GM20000 (cell line): ENCODE measurements at places on chromosomes 6 and 20.

GRCh38 chr6:147641511-147641910 is 133.0 kb downstream of the SAMD5 start:
- DNase-seq: no peak

- no peak for DNase-seq
Observed at GRCh38 chr20:16861708-16862107, 113.5 kb downstream of the OTOR start.

DNA sequence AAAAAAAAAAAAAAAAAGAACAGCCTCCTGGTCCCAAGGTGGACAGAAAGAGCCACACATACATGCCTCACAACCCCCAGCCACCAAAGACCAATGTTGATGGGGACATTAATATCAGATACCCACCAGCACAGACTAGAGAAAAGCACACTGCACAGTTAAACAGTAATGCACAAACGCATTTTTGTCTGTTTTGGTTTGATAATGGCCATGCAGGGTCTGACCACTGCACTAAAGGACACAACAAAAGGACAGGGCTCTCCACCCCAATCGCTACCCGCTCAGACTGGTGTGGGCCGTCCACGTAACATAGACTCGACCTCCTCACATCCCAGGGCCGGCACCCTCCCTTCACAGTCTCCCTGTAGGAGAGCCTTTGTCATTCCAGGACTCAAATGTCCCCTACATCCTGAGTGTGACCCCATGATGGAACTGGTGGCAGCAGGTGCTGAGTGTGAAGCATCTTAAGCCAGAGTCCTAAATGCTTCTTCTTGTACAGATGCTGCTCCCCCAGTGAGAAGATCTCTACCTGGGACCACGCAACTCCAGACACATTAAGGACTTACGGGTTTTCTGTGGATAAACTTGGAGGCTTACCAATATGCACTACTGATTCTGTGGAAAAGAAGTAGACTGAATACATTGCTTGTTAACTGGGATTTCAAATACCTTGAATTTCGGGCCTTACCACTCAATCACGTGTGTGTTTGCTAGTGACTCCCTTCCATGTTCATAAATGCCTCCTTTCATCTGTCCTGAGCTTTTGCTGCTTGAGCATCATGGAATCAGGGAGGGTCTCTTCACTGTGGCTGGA is 28.0 kb downstream of the RRBP1 start:
- DNase-seq: no peak

GRCh38 chr6:33419580-33420490 is at the start of gene SYNGAP1:
SYNGAP1 (plus strand) TSS chr6:33420065; CDS start chr6:33420265, 200 bp downstream.
- DNase-seq: no peak

DNA sequence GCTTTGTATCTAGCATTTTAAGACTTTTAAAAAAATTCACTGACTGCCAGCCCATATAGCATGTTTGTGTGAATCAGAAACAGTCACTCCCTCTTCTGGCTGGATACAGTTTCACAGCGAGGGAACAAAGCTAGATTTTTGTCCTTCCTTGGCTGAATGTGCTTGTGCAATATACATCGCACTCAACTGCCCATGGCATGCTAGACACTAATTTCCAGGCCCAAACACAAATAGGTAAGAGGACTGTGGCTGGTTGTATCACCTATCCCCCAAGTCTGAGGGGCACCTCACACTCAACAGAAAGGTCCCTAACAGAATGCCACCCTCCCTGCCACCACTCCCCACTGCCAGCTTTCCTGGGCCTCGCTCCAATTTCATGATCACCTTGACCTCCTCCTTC is 16.2 kb upstream of the BLCAP start:
- no peak for DNase-seq

DNA sequence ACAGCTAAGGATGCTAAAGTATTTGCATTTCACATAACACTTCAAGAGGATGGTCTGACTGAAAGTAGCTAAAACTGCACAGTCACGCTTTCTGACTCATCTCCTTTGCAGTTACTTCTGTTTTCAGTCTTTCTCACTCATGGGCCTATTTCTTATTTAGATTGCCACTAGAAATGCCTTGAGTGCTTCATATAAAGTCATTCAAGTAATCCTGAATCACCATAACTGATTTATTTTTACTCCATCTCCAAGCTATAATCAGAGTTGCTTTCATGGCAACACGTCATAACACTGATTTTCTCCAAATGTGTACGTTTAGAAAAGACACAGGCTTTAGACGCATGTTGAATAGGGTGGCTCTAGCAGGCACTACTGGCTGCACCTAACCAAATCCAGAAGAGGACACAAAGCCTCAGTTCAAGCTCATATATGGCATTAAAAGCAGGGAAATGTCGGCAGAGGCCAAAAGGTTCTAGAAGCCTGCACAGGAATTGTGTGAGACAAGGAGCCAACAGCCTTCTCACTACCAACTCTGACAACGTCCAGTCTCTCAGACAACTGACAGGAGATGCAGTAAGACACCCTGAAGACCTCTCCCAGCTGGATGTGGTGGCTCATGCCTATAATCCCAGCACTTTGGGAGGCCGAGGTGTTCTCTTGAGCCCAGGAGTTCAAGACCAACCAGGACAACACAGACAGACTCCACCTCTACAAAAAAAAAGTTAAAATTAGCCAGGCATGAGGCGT is 64.1 kb upstream of the BEND6 start:
- DNase-seq: peak; percentile 86

DNA sequence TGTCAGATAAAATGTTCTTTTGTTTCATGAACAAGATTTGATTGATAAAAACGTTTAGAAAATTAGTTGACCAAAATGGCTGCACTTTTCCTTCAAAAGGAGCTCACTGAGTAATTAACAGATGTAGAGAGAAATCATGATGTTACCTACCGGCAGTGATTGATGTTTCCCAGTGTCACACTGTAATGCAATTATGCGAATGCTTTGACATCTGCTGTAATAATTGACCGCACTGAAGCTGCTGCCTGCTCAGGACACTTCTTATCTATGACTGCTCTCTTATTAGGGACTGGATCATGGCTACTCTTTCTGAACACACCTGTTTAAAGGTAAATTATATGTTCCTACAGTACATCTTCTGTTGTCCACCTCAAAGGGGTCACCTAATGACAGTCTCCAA is 94.6 kb downstream of the GPR63 start:
- DNase-seq: no peak

DNA sequence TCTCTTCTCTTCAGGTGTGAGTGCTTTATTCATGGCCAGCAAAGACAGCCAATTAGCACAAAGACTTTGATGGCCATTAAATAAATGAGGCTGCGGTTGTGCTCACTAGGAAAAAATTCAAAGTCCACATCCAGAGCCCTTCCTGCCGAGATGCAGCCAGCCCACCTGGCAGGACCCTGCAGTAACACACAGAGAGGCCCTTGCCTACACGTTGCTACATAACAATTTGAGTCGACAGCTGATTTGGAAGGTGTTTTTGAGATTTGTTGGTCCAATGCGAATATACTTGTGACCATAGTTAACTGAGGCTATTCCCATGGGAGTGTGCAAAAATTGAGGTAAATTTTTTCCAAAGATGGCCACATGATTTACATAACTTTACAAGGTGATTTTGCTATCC is 605.4 kb upstream of the HTR1E start:
- DNase-seq: no peak

GRCh38 chr20:2751347-2751877 is 49.0 kb downstream of the CPXM1 start:
- peak; percentile 45 for DNase-seq

DNA sequence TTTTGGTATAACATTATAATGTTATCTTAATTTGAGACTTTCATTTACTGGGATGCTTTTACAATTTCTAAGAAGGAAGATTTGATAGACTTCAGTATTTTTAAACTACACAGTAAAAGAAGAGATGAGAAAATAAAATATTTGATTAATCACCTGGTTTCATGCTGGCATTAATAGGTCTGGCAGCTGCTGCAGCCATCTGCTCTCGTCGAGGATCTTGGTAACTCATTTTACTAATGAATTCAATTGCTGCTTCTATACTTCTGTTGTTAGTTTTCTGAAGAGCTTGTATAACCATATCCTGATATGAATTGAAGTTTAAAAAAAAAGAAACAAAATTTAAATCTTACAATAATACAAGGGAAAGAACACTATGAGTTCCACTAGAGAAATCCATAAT is 23.0 kb downstream of the LATS1 start:
- DNase-seq: no peak

DNA sequence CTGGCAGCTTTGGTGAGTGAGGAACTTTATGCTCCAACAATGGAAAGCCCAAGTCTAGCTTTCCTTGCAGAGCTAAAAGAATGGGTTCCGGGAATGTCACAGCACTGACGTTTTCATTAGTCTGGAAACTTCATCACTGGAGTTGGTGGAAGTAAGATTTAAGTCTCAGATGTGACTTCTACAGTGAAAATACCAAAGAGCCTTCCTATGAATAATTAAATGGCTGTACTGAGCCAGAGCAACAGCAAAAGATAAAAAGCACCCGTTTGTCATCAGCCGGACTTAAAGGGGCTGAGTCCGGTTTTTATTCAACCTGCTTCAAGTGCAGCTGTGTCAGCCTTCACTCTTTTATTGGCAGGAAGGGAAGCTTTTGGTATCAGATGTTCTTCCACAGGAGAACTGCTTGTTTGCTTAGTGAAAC is 46.5 kb upstream of the SHLD1 start:
- no peak for DNase-seq

DNA sequence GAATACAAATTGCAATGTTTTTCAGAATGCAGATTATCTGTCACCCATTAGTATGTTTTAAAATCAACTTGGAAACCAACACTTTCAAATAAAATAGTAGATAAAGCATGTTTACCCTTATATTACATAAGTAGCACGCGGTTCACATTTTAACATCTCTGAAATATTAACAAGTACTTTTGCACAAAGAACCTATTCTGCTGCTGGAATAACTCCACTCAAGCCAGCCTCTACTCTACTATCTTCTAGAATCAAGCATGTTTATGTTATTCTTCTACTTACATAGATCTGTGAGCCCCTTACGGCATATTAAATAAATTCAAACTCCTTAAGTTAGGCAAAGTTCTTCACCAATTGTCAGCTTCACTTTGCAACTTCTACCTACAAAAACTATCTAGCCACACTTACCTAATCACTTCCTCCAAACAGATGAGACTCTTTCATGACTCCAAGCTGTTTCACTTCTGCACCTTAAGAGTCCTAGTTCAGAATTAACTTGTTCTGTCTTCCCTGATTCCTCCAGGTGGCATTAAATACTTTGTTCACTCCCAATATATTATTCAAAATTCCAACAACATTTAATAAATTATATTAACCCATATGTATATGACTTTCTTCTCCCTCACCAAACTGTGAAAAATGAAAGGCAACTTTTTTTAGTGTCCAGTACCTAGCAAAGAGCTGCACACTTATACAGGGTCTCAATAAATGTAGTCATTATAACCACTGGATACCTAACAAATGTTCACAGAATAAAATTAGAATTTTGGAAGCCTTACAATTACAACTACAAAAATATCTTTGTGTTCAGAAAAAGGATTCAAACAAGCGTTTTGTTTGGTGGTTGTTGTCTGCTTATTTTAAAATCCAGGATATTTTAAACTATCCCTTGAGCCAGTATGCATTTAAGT is 12.1 kb downstream of the CEP85L start:
- DNase-seq: peak; percentile 23

DNA sequence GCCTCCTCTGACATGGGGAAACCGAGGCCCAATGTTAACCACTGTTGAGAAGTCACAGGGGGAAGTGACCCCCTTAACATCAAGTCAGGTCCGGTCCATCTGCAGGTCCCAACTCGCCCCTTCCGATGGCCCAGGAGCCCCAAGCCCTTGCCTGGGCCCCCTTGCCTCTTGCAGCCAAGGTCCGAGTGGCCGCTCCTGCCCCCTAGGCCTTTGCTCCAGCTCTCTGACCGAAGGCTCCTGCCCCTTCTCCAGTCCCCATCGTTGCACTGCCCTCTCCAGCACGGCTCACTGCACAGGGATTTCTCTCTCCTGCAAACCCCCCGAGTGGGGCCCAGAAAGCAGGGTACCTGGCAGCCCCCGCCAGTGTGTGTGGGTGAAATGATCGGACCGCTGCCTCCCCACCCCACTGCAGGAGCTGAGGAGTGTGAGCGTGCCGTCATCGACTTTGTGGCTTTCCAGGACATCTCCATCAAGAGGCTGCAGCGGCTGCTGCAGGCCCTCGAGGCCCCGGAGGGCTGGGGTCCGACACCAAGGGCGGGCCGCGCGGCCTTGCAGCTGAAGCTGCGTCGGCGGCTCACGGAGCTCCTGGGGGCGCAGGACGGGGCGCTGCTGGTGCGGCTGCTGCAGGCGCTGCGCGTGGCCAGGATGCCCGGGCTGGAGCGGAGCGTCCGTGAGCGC is 1.6 kb downstream of the TNFRSF6B start:
- no peak for DNase-seq

GRCh38 chr6:61538801-61539200 is 747.2 kb downstream of the KHDRBS2 start:
- DNase-seq: no peak

GRCh38 chr6:168139121-168139520 is 60.1 kb upstream of the FRMD1 start:
- DNase-seq: no peak

DNA sequence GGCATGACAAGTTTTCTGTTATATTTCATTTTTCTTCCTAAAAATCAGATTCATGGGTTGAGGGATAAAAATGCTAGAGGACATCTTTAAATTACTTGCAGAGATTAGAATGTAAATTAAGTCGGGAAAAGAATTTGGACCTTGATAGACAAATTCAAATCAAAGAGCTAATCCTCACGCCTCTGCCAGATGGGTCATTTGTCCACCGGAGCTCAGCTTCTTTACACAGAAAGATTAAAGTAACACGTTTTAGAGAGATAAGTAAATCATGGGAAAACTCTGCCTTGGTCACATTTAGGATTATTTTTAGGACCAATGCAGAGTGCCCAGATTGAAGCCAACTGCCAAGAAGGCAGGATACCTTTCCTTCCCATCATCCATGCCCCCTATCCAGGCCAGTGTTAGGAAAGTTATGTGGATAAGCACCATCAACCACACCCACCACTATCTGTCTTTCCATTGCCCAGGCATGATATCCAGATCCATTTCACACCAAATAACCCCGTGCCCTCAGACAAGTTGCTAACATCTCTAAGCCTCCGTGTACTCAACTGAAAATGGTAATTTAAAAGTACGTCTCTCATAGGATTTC is 397.4 kb upstream of the PLCB4 start:
- no peak for DNase-seq

DNA sequence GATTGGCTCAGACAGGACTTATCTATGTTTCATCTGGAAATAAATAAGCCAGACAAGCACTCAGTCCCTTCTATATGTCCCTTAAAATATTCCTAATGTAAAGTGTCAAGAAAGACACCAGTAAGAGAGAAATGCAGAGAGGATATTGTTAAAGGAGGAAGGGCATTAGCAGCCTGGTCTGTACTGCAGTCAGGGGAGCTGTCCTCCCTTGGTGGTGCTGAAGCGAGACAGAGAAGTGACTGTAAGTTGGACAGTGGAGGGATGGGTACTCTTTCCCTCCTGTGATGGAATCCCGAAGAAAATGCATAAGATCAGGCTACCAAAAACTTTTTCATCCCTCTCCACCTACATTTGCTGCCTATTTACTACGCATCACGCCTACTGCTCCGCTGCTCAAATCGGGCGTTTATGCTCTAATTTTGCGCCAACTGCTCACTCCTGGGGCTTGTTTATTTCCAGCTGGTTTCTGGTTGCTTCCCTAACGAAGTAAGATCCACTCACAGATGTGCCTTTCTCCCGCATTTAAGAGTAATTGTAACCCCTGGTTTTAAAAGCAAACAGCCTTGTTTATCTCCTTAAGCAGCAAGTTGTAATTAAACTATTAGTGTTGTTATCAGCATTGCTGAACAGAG is 35.2 kb downstream of the PHACTR1 start:
- peak; percentile 76 for DNase-seq
